ENCODE measurements at places on chromosomes 3 and 15.

GRCh38 chr15:28098360-28098765 is 752 bp downstream of the OCA2 start:
- DNase-seq = no peak

DNA sequence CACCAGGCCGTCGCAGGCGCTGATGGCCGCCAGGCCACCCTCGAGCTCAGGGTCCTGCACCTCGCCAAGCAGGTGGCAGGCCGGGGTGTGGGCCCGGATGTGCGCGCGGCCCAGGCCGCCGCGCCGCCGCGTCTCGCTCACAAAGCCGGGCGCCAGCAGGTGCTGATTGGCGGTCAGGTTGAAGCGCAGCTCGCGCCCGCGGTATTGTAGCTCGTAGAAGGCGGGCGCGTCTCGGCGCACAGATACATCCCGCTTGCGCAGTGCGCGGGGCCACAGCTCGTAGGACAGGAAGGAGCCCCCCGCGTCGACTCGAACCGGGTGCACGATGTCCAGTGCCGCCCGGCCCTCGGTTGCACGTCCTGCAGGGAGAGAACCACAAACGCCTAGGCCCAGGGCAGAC is 11.1 kb downstream of the ADAMTS7 start:
- DNase-seq = no peak

DNA sequence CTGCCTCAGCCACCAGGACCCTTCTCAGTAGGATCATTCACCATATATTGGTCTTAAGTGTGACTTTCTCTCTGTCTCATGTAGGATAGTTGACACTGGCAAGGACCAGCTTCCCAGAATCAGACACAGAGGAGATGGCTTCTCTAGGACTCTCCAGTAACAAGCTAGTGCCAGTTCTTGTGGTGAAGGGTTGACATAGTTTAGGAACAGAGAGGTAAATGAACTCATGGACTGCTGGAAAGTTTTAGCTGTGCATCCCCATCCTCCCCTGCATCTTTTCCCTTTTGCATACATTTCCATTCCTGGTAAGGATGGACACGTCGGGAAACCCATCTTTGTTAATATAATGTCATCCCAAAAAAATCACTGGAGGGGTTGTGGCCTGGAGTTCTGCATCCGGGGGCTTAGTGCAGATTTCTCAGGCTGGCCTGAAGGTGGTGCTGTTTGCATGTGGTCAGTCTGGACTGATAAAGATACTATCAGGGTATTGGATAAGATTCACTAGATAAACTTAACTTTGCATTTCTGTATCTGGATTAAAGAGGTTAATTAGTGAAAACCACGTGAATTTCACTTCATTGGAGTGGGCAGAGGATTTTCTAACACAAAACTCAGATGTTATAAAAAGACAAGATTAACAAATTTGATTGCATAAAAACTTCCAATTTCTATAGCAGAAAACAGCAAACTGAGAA is 110.8 kb downstream of the TBC1D2B start:
- no peak for DNase-seq

- DNase-seq = no peak
Measured at GRCh38 chr15:35330048-35330695, 215.8 kb downstream of the DPH6 start.

DNA sequence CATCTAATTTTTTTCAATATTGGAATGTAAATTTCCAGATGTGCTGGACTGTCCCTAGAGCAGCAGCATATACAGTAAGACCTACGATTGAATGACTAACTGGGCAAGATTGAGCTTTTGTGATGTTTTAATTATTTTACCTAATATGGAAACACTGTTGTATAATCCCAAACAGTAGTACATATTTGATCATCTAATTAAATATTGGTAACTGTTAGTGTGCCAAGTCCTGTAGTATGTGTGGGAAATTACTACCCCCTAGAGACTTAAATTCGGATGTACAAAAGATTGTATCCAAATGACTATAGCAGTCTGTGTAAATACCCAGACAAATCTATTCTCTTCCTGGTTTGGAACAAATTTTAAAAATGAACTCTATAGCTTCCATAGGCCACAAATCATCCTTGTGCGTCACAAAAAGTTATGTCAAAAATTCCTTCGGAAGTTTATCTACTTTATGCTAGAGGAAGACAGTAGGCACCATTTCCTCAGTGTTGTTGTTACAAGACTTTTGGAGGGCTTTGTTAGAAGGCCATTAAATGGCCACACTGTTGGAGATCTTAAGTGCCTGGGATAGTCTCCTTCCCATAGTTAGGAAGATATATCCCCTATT is 41.6 kb downstream of the NKIRAS1 start:
- DNase-seq = no peak

- DNase-seq = no peak
Measured at GRCh38 chr15:90763366-90764099, 46.4 kb downstream of the BLM start.

DNA sequence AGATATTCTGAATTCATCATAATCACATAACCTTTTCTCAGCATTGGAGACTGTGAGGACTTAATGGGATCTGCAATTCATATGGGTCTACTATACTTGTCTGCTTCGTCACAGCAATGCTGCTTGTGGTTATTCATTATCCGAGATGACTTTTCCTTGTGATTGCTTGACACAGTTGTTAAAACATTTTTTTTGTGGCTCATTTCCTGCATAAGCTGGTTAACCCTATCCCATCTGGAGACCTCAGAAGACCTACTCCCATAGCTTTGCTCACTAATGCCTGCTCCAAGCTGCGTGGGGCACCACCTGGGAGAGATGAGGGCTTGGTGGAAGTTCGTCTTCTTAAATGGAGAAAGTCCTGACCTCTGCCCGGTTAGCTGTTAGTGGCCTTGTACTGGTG is 360.8 kb downstream of the CHST2 start:
- DNase-seq = no peak

Measured in omental fat pad (tissue), 4 donors.